Stimulated activated CD8-positive, alpha-beta memory T cell treated with anti-CD3 and anti-CD28 coated beads, Interleukin-7, amount 100 ng/mL, for 48 hours (primary cell): ENCODE measurements at places on chromosomes 11 and 22.
A peak's percentile ranks its signal among the peaks of the same experiment; 100 is the strongest.

- DNase-seq = no peak
Measured at GRCh38 chr11:65578667-65579066, 2.8 kb downstream of the EHBP1L1 start.

DNA sequence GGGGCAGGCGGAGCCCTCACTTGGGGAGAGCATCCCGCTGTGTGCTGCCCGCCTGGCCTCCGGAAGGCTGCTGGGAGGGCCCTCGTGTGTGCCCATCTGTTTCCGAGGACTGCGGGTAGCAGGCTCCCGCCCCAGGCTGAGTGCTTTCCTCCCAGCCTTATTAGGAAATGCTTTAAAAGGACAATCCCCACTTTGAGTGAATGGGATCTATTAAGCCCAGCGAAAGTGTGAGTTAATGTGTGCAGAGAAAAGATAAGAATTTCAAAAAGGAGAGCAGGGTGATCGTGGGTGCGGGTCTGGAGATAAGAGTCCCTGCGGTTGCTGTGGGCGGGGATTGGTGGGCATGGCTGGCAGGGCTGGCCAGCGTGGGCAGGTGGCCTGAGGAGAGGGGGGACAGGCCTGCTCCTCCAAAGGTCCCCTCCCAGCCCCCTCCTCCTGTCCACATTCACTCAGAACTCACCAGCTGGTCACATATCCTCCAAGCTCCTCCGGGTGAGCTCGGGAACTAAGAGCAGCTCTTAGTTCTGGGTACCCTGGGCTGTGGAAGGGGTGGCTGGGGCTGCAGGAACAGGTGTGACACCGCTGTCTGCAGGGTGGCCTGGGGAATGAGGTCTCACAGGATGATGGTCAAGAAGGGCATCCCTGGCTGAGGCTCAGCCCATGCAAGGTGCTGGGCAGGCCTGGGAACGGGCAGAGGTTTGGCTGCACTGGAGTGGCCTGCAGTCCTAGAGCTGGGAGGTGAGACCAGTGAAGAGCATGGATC, 1260.3 kb downstream of the BRD1 start:
- no peak for DNase-seq

GRCh38 chr11:43523632-43524031, 156.9 kb upstream of the HSD17B12 start:
- DNase-seq = no peak

DNA sequence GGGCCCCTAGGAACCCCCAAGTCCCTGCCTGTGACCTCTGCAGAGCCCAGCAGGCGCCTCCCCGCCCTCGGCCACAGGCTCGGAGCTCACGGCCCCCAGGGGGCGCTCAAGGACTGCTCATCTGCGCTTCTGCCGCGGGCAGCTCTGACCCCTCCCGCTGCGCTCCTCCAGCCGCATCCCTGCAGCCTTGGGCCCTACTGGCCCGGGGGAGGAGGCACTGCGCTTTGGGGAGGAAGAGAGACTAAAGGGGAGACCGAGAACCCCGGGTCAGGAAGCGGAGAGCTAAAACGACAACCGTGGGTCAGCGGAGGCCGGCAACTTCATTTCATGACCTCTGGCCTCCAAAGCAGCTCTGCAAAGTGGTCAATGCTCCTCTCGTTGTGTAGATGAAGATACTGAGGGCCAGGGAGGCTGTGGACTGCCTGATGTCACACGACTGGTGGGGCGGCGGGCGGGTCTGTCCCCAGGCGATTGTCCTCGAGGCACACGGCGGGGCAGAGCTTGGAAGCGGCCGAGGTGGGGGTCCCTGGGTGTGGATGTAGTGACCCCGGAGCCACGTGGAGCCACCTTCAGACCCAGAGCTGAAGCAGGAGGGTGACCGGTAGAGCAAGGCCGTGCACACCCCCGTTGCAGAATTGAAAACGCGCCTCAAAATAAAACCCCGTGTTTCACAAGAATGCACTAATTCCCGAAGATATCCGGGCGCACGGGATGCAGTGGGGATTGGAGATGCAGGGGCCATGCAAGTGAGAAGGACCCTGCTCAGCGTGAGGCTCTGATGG, 2.7 kb upstream of the KRTAP5-6 start:
- peak; percentile 63 for DNase-seq

DNA sequence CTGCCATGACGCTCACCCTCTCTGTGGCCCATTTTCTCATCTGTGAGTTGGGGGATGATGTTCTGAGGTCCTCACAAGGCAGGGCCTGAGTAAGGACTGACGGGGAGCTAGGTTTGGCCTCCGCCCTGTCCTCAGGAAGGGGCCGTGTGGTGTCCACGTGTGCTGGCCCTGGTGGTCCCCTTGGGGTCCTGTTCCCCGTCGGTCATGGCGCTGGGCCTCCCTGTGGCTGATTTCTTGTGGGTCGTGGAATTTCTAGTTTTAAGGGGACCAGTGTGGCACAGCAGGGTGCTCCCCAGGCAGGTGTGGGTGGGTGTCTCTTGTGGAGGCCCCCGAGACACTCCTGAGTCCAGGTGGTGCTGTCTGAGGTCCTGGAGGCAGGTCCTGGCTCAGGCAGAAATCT, 5.9 kb downstream of the LINC01488 start:
- DNase-seq = no peak

- DNase-seq = no peak
Measured at GRCh38 chr11:10694486-10695239, 1.1 kb upstream of the IRAG1 start.
